ENCODE measurements at places on chromosomes 13 and 19.

- no peak for DNase-seq
Observed at GRCh38 chr19:10817291-10818038, 18.5 kb downstream of the TMED1 start.

DNA sequence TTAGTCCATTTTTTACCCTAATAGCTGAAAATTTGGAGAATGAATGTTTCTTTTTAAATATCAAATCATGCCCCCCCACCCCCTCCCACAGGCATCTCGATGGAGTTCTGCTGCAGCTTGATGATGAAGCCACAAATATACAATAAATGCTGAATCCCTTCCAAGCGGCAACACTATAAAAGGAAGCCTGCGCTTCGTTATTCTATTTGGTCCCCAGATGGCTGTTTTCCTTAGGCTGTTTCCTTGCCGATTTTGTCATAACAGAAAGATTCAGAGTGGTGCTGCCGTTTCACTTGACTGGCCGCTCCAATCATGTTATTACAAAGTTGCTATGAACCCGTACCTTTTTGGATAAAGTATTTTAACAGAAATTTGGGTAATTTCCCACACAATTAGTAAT, 79.5 kb downstream of the MYO16 start:
- DNase-seq = no peak

DNA sequence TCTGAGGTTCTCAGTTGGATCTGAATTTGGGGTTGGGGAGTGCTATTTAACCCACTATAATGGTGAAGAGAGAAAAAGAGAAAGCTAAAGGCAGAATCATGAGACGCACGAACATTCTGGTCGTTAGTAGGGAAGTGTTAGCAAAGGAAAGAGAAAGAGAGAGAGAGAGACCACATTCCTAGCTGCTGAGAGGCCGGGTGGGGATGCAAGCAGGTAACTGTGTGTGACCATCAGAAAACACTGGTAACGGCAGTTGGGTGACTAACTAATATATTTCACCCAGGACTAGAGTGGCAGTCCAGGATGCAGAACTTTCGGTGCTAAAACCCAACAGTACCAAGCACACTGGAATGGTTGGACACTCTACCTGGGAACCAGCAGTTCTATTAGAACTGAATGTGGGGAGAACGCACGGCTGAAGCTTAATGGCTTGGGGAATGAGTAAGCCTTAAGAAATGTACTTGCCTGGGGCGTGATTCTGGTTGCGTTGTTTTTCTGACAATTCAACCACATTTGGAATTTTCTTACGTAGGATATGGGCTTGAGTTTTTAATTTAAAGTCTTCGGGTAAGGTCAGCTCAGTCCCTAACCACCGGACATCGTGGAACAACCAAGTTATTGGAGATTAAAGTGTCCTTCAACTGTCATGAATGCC, 130.2 kb downstream of the DNAJC15 start:
- no peak for DNase-seq

DNA sequence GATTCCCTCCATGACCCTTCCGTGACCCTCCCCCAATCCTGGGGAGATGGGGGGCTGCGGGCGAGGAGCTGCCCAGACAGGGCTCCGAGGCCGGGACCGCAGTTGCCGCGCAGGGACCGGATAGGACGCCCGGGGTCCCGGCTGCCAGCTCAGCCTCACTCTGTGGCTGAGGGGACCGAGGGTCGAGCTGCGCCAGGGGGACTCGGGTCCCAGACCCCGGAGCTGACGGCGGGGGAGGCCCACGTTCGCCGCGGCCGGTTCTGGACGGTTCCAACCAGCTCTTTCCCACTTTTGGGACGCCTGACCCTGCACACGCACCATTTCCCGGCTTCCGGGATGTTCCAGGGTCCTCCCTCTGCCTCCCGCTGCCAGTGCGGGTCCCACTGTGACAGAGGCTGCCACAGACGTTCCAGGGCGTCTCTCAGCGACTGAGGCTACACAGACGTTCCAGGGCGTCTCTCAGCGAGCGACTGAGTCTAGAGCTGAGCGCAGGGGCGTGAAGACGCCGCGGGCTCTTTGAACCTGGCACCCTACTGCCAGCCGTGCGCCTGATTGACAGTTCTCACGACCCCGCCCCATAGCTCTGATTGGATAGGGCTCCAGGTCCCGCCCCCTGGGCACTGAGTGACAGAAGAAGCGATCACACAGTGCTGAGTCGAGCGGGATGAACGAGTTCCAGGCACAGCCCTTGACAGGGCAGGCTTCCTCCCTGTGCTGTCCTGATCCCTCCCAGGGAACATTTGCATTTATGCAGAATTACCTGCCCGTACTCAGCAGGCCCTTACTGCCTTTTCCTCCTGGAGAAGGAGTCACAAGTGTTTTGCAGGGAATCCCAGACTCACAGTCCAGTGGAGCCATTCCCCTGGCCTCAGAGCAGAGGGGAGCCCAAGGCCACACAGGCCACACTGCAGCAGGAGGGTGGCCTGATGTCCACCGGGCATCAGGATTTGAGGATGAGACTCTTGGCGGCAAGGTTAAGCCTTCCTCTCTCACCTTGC, at the start of gene ZNF563:
ZNF563 (minus strand) TSS at position 472 of the 998 bp plus-strand sequence; CDS start at position 321, 151 bp downstream.
- DNase-seq = no peak

DNA sequence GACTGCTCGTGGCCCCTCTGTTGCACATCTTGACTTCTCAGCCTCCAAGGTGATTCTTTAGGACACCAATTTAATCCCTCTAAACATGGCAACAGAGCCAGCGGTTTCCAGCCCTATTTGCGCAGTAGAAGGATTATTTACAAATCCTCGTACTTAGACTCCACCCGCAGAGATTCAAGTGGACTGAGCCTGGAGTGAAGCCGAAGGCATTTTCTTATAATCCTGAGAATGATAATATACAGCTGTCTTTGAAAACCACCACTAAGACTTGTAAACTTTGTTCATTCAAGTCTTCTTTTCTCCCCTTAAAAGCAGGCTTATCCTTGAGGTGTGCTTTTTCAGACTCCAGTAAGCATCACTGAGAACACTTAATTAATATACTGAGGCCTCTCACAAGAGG, 4.8 kb upstream of the DPRX start:
- DNase-seq = no peak

DNA sequence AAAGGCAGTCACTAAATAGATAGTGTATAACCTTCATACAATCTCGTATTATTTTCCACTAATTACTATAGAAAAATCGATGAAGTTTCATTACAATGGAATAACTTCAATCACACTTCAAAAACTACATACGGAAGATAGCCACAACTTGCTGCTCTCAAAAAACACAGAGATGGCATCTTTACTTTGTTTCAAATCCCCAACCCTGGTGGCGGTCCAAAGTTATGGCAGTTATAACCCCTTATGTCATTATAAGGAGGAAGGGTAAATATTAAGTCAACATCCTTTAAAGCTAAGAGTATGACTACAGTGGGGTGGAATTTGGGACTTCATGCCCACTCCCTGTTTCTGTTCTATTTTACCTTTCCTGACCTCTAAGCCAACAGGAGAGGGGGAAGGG, 146.5 kb downstream of the LACC1 start:
- DNase-seq = no peak

- no peak for DNase-seq
Observed at GRCh38 chr19:10422046-10422461, 1.7 kb downstream of the PDE4A start.

DNA sequence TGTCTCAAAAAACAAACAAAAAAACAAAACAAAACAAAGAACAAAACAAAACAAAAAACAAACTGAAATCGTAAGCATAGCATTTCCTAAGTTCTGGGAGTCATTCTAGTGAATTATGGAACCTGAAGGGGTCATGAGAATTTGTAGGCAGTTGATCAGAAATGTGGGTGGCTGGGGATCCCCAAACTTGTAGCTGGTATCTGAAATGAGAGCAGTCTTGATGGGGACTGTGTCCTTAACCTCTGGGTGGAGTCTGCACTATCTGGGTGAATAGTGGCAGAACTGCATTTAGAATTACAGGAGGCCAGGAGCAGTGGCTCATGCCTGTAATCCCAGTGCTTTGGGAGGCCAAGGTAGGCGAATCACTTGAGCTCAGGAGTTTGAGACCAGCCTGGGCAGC, 6.1 kb downstream of the CLEC4G start:
- DNase-seq = no peak

- no peak for DNase-seq
Observed at GRCh38 chr13:96819375-96819774, 174.9 kb downstream of the OXGR1 start.

GRCh38 chr13:26342898-26343297, 89.0 kb downstream of the CDK8 start:
- no peak for DNase-seq

DNA sequence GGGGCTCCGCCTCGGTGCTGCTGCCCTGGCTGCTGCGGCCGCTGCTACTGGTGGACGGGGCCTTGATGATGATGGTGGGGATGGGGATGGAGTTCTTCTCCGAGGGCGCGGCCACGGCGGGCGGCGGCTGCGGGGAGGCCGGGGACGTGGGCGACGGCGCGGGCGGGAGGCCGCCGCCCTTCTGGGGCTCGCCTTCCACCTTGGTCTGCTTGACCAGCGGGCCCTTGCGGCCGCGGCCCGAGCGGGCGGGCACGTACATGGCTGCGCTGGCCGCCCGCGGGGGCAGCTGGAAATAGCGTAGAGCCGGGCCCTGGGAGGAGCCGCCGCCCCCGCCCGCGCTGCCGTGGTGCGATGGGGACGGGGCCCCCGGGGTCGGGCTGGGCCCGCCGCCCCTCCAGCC, 19.2 kb downstream of the C19orf81 start:
- no peak for DNase-seq
